ENCODE measurements at places on chromosomes 12 and 14. TPM values are rescaled to one million over a fixed set of nuclear protein-coding genes. Genes with fewer than 3 reads are reported as not detected.

- H3K36me3 ChIP-seq: no peaks in the 10 kb centered on the region
- no peak overlapping the region for H3K27ac ChIP-seq
- no peak overlapping the region for H3K4me3 ChIP-seq
- H3K4me1 ChIP-seq: no peaks in the 10 kb centered on the region
- no peak for DNase-seq
These were observed 168.0 kb downstream of the TMTC3 start for GRCh38 chr12:88310069-88310468.

- DNase-seq: no peak
- peaks cover 21% of the 10 kb centered on the region for H3K36me3 ChIP-seq
- no peak overlapping the region for H3K27ac ChIP-seq
- H3K4me3 ChIP-seq: no peak overlapping the region
These were observed 9.5 kb upstream of the CSAD start for GRCh38 chr12:53190108-53190729.

DNA sequence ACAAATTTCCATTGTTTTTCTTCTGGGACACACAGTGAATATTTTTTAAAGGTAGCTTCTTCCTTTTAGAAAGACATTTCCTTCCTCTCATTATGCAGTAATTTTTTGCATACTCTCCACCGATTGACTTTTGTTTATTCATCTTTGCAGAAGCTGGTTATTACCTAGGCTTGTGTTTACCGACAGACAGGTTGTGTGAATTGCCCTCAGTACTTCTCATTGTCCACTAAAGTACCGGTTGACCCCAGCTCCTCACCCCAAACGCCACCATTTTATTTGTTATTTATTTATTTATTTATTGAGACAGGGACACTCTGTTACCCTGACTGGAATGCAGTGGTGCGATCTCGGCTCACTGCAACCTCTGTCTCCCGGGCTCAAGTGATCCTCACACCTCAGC lies 63.4 kb upstream of the MYL2 start:
- no peak overlapping the region for H3K4me3 ChIP-seq
- H3K4me1 ChIP-seq: no peaks in the 10 kb centered on the region
- peaks cover 91% of the 10 kb centered on the region for H3K27me3 ChIP-seq
- DNase-seq: no peak

Gene KRT75
- not detected for total RNA-seq

- no peaks in the 10 kb centered on the region for H3K36me3 ChIP-seq
- H3K4me3 ChIP-seq: no peak overlapping the region
- H3K27me3 ChIP-seq: 0 out of 2 replicates have a peak, but pooled peaks cover 7% of the 10 kb centered on the region
- DNase-seq: no peak
- no peak overlapping the region for H3K27ac ChIP-seq
These were observed 21.6 kb downstream of the C12orf75 start for GRCh38 chr12:105352052-105352451.

- H3K4me3 ChIP-seq: no peak overlapping the region
- H3K27ac ChIP-seq: no peak overlapping the region
- H3K4me1 ChIP-seq: no peaks in the 10 kb centered on the region
- H3K36me3 ChIP-seq: no peaks in the 10 kb centered on the region
- no peak for DNase-seq
These were observed 39.9 kb downstream of the TMEM132D start for GRCh38 chr12:129863938-129864337.

DNA sequence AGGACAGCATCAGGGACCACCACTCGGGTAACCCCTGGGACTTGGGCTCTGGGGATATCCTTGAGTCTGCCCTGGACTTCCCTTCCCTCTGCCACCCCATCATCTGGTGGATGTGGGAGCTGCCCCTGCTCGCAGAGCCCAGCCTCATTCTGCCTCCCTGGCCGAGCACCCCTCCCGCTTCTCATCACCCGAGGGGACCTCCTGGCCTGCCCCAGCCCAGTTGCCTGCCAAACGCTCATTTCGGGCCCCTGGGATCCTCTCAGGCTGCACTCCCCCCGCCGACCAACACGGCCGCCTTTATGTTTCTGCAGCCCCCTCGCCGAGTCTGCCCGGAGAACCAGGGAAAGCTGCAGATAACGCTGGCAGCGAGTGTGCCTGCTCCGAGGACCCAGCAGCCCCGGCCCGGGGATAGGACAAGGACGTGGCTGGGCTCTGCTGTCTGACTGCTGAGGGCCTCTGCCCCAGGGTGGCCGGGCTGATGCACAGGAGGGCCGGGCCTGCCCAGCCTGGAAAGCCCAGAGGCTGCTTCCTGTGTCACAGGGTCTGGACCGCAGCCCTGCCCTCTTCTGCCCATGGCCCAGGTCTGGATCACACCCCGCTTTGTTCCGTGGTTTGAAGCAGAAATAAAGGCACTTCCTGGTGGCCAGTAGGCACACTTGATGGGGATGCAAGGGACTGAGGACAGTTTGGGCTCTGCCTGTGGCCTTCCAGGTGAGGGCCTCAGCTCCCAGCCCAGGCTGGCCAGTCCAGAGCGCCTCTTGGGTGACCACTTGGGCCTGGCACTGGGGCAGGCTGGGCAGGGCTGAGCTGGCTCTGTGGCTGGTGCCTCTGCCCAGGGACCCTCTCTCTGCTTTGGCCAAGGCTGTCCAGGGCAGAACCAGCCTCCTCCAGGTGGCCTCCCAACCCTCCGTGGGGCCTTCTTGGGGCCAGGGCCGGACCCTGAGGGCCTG lies 4.9 kb upstream of the EXOC3L4 start:
- DNase-seq: no peak
- H3K27ac ChIP-seq: no peak overlapping the region
- no peak overlapping the region for H3K4me3 ChIP-seq
- peaks cover 6% of the 10 kb centered on the region for H3K4me1 ChIP-seq
- no peaks in the 10 kb centered on the region for H3K27me3 ChIP-seq
